ENCODE measurements at places on chromosomes 1 and 21.

DNA sequence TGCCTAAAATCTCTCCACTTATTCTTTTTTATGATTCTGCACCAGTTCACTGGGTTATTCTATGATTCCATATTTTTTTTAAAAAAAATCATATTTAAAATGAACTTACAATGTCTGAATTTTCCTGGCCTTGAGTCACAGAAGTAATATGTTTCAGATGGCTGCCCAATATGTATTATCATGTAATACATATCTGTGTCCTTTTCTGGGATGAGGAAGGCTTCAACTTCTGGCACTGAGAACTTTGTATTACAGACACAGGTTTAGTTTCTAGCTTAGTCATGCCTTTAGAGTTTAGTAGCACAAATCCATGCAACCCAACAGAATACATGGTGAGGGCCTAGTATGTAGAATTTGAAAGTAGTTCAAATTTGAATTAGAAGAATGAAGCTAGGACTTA, 7.8 kb upstream of the HSD17B7 start:
- DNase-seq = no peak

GRCh38 chr1:87684194-87684593, 355.5 kb downstream of the LMO4 start:
- DNase-seq = no peak

- no peak for DNase-seq
Observed at GRCh38 chr1:46800742-46801141, 1.9 kb downstream of the CYP4B1 start.

DNA sequence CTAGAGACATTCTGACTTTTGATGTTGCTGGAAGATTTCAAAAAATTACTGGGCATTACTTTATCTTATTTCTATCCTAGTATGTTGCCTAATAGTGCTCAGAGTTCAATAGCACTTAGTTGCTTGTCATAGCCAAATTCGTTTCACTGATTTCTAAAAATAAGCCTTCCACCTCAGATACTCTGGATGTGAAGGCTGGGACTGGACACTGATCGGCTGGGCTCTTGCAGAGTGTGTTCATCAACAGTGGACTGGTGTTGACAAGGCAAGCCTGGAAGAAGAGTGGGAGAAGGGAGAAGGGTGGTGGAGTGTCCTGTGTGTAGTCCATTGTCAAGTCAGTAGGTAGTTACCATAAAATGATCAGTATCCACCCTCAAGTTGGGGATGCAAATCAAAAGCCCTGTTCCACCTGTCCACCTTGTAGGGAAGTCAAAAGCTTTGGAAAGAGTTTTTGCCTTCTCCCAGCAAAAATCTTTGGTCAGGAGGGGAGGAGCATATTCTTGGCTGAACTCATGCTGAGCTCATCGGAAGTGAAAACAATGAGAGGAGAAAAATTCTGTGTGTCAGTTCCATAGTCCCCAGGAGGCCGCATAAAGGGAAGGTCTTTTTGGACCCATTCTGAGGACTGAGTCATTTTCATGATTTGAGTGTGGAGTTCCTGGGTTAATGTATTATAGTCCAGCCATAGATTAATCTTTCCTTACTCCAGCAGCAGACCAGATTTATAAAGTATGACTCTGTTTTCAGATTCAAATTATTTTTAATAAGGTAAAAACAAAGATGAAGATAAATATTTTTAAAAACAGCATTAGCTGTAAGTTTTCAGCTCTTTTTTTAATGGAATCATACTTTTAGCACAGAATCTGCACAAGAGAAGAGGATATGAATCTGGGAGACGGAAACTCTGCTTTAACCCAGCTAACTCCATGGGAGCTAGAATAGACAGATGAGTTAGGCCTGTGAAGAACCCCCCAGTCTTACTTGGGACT, 99.5 kb upstream of the BMP8A start:
- DNase-seq = no peak

DNA sequence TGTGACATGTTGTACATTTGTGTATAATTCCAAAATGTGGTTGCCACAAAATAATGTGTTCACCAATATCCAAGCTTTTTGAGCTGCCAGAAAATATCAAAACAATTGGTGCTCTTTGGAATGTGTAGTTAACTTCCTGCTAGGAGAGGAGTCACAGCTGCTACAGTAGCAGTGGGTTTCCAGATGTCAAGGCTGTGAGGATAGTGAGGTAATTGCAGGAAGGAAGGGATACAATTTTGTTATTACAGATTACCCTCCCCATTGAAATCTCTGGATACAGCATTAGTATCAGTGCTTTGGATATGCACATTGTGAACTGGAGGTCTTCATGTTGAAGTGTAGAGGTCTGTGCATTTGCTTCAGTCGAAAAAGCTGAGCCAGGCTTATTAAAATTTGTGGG, 253.2 kb downstream of the PTPRC start:
- DNase-seq = no peak

GRCh38 chr1:14894811-14895560, 258.6 kb upstream of the TMEM51 start:
- DNase-seq = no peak

DNA sequence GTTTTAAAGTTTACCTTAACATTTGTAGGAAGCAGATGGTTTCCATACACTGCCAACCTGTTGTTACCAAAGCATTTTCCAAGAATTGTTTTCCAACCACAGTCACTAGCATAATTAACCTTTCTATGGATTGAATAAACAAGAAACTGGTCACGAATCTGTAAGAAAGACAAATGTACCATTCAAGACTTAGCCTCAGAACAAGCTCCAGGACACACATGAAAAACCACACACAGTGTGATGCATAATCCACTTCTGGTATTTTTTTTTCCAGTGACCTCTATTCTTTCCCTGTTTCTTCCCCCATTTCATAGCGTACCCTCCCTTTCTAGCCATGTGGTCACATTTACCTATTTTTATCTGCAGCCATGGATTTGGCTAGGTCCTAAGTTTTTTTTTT, 29.6 kb upstream of the C1orf87 start:
- no peak for DNase-seq

GRCh38 chr1:228308085-228308601, 98.5 kb downstream of the TRIM11 start:
- DNase-seq = no peak

DNA sequence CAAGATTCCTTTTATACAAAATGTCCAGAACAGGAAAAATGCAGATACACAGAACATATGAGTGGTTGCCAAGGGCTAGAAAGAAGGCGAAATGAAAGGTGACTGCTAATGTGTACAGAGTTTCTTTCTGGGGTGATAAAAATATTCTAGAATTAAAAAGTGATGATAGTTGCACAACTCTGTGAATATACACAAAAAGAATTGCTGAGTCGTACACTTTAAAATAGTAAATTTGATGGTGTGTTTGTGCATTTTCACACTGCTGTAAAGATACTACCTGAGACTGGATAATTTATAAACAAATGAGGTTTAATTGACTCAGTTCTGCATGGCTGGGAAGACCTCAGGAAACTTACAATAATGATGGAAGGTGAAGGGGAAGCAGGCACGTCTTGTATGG, 23.9 kb downstream of the KLHDC7A start:
- no peak for DNase-seq

DNA sequence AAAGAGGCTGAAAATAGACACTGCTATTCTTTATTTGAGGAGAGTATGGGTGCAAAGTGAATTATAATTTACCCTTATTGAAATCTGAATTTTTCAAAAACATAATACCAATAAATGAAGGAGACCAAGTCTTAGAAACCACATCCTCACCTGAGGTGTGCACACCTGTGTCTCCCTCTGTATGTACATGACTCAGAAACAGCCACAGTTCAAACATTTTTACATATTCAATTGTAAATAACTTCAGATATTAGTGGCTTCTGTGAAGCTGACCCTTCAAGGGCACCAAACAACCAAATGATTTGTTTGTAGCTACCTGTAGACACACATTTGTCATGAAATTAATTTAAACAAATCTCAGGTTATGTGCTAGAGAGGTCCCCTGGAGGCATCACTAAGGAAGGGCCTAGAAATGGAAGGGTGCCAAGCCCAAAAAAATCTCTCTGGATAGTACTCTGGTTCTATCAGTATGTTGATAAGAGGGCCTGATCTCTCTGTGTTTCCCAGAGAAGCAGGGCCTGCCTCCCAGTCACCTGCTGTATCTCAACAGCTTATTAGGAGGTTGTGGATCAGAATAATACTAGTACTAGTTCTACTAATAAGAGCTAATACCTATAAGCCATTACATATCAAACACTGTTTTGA, 28.1 kb downstream of the ERI3 start:
- no peak for DNase-seq

GRCh38 chr1:209816923-209817322, 10.8 kb upstream of the UTP25 start:
- no peak for DNase-seq

DNA sequence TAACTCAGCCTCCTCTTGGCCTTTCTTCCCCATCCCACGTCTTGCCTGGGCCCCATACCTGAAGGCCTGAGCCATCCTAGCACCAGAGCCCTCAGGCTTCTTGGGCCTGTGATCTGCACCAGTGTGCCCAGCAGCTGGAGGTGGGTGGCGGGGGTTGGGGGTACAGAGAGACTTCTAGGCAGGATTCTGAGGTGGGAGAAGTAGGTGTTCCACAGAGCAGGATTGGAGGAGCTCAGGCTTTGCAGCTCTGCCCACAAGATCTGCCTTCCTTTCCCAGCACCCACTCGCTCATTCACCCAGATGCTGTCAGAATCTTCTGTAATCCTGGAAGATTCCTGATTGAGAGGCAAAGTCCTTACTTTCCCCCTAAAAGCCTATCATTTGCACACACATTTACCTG, 10.0 kb upstream of the GJB5 start:
- DNase-seq = no peak

GRCh38 chr1:209805875-209806760, at the start of gene IRF6:
TSS of gene IRF6 (minus strand) at chr1:209806142. CDS start at chr1:209801413, 4,729 bp downstream.
- DNase-seq = no peak

GRCh38 chr1:30787856-30788495, 30.4 kb upstream of the LAPTM5 start:
- DNase-seq = no peak

GRCh38 chr1:231512147-231512698, 16.2 kb upstream of the TSNAX start:
- DNase-seq = no peak

- no peak for DNase-seq
Observed at GRCh38 chr1:199667089-199667488, 360.4 kb upstream of the NR5A2 start.

GRCh38 chr1:6322161-6322560, 61.3 kb upstream of the GPR153 start:
- DNase-seq = no peak

GRCh38 chr1:170863621-170864020, 71.7 kb upstream of the MROH9 start:
- no peak for DNase-seq

DNA sequence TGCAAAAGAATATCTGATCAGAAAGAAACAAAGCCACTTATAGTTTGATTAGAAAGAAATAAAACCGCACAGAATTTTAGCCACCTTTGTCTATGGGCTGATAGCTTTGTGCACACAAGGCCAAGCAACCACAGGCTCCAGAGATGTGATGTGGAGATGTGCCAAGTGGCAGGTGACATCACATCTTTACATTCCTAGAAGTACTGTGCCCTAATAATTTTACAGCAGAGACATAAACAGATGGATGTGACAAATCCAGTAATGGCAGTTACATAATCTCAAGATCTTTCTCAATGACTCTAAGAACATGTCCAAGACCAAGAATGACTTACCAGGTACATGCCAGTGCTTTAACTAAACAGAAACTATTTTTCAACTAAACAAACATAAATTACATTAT, 159.5 kb downstream of the LTN1 start:
- no peak for DNase-seq

DNA sequence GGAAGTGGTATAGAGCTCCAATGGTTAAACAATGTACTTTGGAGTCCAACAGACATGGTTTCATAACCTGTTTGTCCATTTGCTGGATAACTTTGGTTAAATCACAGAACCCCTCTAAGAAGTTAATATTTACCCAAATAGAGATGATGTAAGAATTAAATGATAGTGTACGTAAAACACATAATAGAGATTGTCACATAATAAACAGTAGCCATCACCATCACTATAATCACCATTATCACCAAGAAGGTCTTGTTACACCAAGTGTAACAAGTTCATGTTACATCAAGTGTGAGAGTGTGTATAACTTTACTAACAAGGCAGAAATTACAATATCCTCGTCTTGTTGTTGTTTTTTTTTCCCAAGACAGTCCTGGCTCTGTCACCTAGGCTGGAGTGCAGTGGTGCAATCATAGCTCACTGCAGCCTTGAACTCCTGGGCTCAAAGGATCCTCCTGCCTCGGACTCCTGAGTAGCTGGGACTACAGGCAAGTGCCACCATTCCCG, 23.3 kb downstream of the NUCKS1 start:
- DNase-seq = no peak

GRCh38 chr1:213986020-213986924, 1.5 kb upstream of the PROX1 start:
- DNase-seq = no peak

DNA sequence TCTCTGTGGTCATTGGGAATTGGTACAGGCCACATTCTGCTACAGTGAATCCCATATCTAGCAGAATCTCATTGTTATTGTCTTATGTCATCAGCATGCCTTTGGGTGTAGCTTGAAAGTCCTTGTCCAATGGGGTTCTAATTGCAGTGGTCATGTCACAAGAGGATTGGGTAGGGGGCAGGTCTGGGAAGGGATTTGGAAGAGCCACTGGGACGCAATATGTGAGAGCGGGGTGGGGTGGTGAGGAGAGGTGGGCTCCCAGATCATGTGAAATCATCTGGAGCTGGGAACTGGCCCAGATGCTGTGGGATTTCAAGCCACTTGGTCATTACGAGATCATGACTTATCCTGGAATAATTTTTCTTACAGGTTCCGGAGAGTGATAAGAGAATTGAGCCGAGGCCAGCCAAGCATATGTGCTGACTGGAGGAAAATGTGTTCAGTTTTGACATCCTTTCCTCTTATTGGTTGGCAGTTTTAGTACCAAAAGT, 16.3 kb downstream of the CNIH3 start:
- DNase-seq = no peak

- no peak for DNase-seq
Observed at GRCh38 chr1:114512595-114513280, 1.7 kb upstream of the TRIM33 start.

DNA sequence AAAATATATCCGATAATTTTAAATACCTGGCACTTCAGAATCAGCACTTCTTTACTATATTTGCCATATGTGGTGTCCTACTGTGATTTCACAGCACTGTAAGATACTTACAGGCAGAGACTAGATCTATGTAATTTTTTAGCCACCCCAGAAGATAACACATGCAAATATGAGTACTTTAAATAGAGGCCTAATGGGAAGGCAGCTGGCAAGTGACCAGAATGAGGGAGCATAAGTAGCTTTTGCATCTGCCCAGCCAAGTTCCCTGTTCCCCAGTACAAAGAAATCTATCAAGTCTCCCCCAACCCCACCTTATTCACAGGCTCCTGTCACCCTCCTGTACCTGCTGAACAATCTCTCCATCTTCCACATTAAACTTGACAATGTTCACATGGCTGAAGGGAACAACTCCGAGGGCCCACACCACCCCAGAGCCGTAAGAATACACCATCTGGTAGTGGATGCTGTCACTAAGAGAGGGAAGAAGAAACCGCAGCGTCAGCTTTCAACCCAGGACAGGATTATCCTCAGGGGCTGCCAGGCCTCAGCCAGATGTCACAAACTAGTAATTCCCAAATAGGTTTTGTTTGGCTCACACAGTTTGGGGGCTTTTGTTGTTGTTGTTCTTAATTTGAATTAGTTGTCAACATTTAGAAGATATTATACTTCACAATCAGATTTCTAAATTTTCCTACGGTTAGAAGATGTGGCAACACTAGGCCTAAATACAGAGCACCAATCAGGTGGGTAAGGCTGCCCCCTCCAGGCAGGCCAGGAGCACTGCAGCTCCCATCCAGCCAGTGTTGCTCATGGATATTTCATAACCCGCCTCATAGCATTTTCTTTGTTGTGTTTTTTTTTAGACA, 10.4 kb downstream of the EMC1 start:
- DNase-seq = no peak

- no peak for DNase-seq
Observed at GRCh38 chr1:239722035-239722434, 335.7 kb downstream of the CHRM3 start.

Data from SIG-M5 (cell line).